Stimulated activated CD8-positive, alpha-beta memory T cell treated with anti-CD3 and anti-CD28 coated beads, Interleukin-7, amount 100 ng/mL, for 48 hours (primary cell): ENCODE measurements at places on chromosomes 16 and 17.

DNA sequence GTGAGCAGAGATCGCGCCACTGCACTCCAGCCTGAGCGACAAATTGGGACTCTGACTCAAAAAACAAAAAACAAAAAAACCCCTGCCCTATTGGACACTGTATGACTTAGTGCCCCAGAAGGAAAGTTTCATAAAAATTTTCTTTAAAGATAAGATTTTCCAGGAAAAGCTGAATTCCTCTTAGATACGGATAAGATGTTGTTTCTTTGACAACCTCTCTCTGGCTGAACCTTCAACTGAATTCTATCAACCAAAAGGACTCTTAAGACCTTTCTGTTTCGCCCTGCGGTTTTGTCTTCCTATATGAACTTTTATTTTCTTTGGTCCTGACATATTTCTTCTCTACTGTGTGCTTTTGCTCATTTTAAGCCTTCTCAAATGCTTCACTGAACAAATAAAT, 35.8 kb downstream of the CPPED1 start:
- no peak for DNase-seq

- no peak for DNase-seq
Observed at GRCh38 chr16:11585460-11586377, 1.0 kb downstream of the LITAF start.

- DNase-seq: no peak
Observed at GRCh38 chr17:303168-303567, 49.4 kb downstream of the RPH3AL start.

DNA sequence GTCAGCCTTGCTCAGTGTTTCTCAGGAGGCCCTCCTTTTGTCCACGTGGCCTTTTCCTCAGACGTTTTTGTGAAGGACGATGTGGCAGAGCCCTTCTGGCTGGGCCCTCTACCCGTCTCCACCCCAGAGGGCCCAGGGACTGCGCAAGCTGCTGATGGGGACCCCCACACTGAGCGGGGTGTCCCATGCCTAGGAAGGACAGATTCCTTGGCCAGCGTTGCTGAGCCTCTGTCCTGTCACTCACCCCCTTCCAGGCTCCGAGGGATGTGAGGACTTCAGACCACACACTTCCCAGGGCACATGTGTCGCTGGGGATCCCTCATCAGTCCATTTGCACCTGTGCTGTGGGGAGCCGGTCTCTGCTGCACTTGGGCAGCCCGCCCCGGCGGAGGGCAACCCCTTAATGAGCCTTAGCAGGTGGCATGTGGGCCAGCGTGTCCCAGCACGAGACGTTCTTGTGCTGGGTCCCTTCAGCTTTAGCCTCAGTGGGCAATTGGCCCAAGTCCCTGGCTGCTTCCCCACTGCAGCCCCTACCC, 48.3 kb downstream of the NT5M start:
- no peak for DNase-seq

GRCh38 chr17:28669918-28670317, 7.9 kb downstream of the SUPT6H start:
- DNase-seq: no peak

DNA sequence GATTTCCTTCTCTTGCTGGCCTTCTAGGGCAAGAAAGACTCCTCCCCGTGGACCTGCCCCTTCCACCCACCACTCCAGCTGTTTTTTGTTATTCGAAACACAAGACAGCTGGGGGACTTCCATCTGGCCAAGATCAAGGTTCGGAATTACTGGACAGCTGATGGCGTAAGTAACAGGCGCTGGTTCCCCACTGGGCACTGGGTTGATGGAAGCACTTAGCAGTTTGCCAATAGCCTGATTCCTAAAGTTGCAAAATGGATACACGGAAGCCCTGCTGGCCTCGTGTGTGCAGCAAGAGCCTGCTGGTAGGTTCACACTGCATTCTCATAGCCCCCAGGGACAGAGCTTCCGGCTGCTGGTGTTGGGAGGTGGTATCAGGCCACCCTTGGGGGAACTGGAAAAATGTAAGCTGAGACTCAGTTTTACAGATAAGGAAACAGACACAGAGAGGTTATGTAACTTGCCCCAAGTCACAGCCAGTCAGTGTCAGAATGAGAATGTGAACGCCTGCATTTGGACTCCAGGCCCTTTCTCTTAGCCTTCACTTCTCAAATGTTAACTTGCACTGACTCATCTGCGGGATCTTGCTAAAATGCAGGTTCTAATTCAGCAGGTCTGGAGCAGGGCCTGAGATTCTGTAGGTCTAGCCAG, 171.7 kb downstream of the KATNIP start:
- no peak for DNase-seq

- DNase-seq: no peak
Observed at GRCh38 chr16:16080465-16081065, 131.1 kb downstream of the ABCC1 start.

GRCh38 chr17:38673707-38674013, 1.1 kb downstream of the EPOP start:
- no peak for DNase-seq

DNA sequence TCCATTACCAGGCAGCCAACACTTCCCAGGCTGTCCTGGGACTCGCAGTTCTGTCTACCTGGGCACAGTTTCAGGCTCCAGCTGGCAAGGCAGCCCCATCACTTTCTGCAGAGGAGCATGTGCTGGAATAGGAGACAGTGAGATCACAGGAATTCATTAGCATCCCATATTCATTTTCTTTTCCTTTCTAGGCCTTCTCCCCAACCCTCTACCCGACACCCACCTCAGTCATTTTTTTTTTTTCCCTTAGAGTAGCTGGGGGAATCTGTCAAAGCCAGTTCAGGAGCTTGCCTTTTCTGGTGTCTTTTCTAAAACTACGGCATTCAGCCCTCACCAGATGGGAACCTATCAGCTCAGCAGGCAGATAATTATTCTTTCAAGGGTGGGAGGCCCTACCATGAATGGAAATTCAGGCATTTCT, 42.4 kb upstream of the FBXO47 start:
- no peak for DNase-seq

DNA sequence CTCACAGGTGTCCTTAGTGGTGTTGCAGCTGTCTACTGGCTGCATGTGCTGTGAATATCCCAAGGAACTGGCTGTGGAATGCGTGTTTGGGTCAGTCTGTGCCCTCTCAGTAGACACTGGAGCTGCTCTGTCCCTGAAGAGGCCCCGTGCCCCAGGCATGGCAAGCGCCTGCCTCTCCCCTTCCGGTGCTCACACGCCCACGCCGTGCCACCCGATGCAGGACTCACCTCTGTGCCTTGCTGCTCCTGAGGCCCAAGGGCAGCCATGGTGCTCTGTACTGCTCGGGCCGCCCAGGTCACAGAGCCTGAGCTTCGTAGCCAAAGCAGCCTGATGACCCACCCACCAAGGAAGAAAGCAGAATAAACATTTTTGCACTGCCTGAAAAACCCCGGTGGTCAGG, 10.0 kb downstream of the RGS11 start:
- DNase-seq: no peak

DNA sequence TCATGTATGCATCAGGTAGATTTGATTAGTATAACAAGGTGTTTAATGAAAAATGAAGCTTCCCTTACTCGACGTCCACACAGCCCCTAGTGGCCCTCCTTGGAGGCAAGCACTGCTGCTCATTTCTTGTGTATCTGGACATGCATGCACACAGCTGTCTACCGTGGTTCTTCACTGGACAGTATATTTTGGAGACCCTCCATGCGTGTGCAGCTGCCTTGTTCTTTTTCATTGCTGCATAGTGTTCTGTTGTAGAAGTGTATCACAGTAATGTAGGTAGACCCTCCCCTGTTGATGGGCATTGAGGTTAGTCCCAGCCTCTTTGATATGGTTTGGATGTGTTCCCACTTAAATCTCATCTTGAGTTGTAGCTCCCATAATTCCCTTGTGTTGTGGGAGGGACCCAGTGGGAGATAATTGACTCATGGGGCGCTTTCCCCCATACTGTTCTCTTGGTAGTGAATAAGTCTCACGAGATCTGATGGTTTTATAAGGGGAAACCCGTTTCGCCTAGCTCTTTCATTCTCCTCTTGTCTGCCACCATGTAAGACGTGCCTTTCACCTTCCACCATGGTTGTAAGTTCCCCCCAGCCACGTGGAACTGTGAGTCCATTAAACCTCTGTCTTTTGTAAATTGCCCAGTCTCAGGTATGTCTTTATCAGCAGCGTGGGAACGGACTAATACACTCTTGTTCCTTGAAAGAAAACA, 6.3 kb downstream of the CMIP start:
- no peak for DNase-seq

DNA sequence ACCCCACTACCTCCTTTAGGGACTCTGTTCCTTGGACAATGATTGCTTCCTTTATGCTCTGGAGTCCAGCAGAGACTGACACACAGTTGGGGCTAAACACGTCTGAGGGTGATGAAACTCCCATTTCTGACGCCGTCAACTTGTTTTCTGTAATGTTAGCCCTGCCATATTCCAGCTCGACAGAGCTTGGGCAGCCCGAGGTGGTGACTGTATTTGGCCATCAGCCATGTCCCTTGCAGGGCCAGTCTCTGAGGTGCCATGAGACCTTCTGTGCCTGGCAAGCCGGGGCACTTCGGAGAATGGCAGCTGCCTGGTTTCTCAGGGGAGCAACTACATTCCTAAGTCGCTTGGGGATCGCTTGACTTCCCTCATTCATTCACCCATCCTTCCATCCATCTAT, 278.9 kb upstream of the TNRC6C start:
- no peak for DNase-seq

- DNase-seq: no peak
Observed at GRCh38 chr17:81376946-81377714, 18.1 kb upstream of the BAHCC1 start.

DNA sequence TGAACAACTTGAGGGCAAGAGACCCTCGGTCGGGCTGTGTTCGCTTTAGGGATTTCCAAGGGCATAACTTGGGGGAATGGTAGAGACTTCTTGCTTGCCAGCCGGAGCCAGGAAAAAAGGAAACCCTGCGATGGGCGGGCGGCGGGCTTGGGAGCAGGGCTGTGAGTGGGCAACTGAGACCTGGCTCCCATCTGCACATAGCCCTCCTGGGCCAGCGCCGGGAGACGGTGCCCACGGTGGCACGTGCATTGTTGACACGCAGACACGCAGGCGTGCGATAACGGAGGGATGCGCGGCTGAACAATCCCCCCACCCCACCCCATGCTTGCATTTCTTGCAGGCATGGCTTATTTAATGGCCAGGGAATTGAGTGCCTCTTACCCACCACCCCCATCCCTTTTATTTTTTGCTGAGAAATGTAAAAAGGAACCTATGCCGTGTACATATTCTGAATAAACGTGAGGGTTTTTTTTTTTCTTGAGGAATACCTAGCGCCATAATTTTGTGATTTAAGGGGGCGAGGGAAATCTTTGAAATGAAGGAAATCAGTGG, 17.1 kb upstream of the ZFHX3 start:
- DNase-seq: no peak

- DNase-seq: no peak
Observed at GRCh38 chr17:69533481-69534234, 119.2 kb downstream of the MAP2K6 start.

DNA sequence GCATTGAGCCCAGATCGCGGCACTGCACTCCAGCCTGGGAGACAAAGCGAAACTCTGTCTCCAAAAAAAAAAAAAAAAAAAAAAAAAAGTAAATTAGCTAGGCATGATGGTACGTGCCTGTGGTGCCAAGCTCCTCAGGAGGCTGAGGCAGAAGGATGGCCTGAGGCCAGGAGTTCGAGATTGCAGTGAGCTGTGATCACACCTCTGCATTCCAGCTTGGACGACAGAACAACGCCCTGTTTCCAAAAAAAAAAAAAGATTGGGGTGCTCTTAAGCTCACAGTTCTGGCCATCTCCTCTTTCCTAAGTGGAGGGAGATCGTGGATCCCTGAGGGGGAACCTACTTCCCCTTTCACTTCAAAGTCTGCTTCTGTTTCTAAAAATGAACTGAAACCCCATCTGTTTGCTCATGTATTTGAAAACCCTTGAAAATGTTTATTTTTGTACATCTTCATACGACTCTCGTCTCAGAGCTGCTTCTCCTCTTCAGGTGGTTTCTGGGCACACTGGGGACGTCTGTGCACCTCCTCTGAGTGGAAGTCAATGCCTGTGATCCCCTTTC, 138.8 kb downstream of the PRKCA start:
- DNase-seq: no peak

DNA sequence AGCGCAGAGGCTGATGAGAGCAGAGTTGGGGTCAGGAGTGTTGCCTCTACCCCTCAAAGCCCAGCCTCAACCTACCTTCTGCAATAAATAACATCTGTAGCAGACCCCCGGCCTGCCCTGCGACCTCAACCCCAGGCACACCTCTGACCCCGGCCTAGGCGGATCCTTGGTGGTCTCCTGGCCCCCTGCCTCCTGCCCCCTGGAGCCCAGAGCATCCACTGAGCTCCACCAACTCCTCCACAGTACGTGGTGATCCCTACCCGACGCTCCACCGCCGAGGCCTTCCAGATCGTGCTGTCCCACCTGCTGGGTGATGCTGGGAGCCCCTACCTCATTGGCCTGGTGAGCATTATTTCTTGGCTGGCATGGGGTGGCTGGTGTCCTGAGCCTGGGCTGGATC, 1.9 kb upstream of the LAT start:
- DNase-seq: no peak

- DNase-seq: no peak
Observed at GRCh38 chr16:62240722-62241121, 204.5 kb upstream of the CDH8 start.

GRCh38 chr17:7444682-7445618, at the start of gene CHRNB1:
Gene CHRNB1 (plus strand): TSS chr17:7445061. CDS start chr17:7445128, 67 bp downstream.
- DNase-seq: no peak

DNA sequence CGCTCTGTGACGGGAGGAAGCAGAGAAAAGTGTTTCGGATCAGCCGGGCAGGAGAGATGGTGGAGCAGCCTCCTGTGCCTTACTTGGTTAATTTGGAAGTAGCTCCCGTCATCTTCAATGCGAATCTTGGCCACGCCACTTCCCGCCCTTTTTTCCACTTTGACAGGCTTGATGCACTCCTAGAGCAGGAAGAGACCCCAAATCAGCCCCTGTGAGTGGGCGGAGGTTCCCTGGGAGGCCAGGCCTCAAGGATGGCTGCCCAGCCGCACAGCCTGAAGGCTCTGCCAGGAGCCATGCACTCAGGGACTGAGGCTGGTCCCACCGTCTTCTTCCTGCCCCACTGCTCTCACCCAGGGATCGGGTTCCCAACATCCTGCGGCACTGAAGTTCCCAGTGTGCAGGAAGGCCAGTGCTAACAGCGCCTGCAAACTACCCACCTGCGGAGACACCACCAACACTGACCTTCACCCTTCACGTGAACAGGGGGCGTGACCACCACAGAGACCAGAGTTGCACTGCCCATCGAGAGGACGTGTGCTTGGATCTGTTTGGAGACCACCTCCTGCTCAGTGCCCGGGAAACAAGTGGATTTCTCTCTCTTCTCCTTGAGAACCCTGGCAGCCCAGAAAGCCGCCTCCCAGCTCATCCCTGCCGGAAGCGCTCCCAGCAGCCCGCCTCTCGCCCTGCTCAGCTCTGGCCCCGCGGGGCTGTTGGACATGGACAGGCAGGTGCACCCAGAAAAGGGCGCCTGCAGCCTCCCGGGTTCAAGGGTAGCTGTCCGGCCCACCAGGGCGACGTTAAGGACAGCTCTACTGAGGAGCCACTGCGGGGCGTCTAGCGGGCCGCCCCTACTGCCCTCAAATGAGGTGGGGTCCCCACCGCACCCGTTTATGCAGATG, 988 bp downstream of the CIAO3 start:
- no peak for DNase-seq

GRCh38 chr17:4610656-4611055, 26.3 kb downstream of the SMTNL2 start:
- DNase-seq: no peak

GRCh38 chr17:47004906-47005305, 25.9 kb upstream of the RPRML start:
- DNase-seq: no peak

- DNase-seq: no peak
Observed at GRCh38 chr17:31286587-31286986, 10.5 kb downstream of the OMG start.
